COR-L47 (cell line): ENCODE measurements at places on chromosomes 3 and 15.

DNA sequence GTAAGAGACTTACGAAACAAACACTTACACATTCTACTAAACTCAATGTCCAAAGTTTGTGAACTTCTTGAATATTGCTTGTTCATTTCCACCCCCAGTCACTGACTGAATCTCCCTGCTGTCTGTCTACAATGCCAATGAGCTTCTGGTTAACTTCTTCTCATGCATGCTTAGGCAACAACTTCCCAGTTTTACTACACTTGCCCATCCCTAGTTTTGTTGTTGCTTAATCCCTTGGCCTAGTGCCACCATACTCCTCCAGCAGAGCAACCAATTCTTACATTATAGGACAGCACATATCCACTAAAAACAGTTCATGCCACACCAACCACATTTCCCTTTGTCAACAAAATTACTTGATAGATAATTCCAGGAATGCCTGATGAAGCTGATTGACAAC, 40.9 kb upstream of the CCR2 start:
- DNase-seq, result no peak

DNA sequence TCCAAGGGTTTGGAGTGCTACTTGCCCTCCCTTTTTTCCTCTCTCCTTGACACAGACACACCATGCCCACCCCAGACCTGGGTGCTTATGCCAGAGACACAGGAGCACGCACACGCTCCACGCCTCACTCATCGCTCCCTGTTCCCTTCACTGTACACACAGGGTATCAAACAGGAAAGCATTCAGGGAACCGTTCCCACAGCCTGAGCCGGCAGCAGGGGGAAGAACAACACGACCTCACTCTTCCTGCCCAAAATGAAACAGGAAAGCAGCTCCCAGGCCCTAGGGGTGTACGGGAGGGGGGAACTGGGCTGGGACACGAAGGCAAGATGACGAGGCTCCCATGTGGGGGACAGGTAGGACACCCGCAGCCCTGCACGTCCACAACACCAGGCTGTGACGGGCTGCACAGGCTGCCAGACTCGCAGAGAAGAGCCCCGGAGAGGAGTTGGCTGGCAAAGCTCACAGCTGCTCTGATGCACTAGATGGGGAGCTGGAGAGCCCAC, 11.2 kb downstream of the DLL4 start:
- DNase-seq, result no peak

GRCh38 chr3:40572588-40572987, 47.8 kb downstream of the ZNF621 start:
- DNase-seq, result no peak

DNA sequence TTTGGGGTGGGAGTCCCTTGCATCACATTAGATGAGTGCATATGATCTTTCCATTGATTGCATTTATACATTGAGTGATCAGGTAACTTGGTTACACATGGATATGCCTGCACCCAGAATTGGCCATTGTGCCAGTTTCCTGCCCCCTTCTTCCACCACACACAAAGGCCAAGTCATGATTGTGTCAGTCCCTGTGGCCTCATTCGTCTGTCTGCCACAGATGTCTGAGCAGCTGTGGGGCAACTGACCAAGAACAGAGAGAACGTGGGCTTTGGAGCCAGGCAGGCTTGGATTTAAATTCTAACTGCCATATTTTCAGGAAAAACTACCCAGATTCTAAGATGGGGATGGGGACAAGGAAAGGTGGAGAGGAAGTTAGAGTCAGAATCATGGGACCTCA, 27.0 kb downstream of the CCNL1 start:
- DNase-seq, result no peak

DNA sequence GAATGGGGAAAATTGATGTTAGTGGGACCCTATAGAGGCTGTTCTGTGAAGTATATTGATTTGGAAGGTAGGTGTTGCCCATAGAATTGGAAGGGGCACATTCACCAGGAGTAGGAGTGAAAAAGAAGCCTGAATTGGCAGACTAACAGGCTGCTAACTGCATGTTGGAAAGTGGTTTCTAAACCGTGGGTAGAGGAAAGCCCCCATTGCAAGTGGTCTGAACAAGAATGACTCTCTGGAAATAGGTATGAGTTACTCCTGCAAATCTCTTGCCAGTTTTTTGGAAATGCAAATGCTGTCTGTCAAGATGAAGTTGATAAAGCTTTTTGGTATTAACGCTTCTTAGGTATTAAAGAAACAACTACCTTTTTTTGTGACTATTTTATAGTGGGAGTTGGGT, 3.5 kb downstream of the UBE2E1 start:
- no peak for DNase-seq

- DNase-seq, result no peak
Measured at GRCh38 chr3:183189641-183190040, 27.1 kb upstream of the LAMP3 start.

GRCh38 chr3:101629219-101629618, 47.7 kb downstream of the ZBTB11 start:
- DNase-seq, result no peak

DNA sequence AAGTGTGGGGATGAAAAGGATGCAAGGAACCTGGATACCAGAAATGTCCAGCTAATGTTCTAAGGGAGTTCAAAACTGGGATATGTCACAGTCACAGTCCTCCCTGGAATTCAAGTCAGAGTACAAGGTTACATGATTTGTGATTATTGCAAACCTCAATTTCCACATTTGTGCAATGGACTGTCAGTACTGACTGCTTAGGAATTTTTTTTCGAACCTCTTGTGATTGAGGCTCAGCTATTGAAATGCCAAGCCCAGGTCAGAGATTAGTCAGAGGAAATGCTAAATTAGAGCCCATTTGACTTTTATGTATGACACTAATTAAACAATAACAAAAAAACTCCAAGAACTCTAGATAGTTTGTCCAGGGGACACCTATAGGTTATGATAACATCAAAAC, 210.2 kb downstream of the THSD4 start:
- DNase-seq, result no peak

DNA sequence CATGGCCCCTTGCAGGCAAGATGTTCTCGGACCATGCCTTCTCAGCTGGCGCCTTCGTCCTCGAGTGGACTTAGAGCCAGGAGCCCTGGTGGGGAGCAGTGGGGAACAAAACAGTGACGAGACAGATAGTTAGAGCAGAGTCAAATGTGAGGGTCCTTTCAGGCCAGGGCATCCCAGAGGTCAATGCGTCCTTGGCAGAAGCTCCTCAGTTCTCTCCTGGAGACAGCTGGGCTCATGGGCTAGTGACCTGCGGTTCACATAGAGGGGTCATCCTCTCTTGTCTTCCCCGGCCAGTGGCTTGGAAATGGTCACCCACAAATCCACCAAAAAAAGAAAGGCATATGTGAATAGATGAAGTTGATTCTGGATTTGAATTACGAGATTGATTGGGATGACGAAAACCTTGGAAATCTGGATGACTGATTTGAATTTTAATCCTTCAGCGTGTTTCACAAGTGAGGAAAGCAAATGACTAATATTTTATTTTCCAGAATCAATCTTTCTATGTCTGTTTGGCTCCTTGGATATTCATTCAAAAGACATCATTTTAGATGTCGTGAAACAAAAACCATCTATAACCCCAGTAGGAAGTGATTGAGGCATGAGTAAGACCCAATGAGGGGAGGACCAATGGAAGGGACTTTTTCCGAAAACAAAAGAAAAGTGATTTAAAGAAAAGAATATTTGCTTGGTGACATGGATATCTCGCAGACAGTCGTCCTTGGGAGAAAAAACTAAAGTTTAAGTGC, 84.5 kb downstream of the ASB7 start:
- DNase-seq, result no peak

GRCh38 chr3:88678747-88679146, 428.7 kb upstream of the EPHA3 start:
- no peak for DNase-seq

DNA sequence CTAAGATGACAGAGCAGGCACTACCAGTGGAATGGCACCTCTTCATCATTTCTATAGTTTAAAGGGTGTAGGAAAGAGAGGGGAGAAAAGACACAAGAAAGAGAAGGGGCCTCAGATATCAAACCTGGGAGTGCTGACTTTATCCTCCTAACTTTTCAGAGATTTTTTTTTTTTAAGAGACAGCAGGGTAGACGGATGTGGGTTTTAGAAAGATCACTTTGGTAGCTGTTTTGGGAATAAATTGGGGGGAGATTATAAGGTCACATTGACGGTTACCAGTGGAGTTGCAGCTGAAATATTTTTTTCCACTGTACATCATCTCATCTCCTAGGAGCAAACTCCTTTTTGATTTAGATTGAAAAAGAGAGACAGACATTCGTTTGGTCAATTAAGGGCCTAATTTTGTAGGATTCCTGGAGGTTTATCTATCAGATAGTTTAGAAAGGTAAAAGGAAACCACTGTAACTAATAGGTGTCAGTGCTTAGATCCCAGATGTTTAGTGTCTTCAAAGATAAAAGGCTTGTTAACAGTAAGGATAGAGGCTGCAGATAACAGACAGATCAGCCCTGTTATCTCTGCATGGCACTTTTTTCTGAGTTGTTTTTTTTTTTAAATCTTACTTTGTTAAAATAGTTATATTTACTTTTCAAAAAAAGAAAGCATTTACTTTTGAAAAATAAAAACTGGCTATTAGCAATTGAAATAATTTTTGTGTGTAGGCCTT, 1057.0 kb downstream of the IGSF11 start:
- no peak for DNase-seq

- no peak for DNase-seq
Measured at GRCh38 chr15:83775738-83776137, 121.8 kb downstream of the ADAMTSL3 start.

DNA sequence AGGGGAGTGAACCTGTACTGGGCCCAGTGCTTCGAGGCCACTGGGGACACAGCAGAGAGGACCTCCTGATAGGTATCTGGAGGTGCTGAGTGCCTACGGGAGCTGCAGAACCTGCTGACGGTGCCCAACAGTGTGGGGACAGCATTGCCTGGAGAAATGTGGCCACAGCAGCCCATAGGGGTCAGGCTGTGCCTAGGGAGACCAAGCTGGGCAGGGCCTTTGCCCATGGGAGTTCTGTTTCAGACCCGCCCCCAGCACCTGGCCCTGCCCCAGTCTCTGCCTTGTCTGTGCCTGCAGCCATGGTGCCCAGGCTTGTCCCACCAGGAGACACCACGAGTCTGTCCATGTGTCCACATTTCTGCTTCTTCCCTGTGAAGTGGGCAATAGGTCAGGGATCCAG, 15.3 kb upstream of the RPL32 start:
- DNase-seq, result no peak

- no peak for DNase-seq
Measured at GRCh38 chr3:31993843-31994242, 12.3 kb downstream of the ZNF860 start.

DNA sequence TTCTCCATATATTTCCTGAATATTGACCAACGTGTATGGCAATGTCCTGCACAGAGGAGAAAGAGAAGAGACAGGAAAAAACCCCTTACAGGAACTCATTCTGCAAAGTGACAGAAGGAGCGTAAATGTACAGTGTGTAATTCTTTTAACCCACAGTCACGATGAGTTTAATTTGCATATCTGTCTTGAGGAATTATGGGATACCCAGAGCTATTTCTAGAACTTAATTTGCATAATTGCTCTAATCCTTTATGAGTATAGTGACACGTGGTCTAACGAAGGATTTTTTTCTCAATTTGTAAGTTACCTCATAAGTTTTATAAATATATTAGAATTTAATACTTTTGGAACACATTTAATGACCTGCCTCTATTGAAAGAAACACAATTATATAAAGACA, 9.8 kb downstream of the GPR27 start:
- no peak for DNase-seq

DNA sequence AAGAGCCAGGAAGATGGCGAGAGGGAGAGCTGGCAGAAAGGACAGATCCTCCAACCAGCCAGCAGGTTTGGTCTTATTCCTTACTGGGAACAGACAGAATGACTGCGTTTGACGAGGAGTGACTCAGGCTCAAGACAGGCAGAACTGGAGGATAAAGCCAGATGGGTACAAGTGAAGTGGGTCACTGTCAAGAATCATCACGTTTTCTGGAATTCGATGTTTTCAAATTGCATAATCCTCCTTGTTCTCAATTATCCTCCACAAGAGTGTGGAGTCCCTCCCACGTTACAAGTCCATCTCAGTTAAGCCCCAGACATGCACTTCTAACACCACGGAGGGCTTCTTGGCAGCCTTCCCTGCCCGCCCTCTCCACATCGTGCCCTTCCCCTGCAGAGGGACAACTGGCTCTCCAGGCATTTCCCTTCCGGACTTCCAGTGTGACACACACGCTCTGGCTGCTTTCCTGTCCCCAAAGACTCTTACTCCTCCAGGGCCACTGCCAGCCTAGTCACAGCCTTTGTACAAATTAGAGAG, 183.1 kb downstream of the CHST2 start:
- DNase-seq, result no peak

DNA sequence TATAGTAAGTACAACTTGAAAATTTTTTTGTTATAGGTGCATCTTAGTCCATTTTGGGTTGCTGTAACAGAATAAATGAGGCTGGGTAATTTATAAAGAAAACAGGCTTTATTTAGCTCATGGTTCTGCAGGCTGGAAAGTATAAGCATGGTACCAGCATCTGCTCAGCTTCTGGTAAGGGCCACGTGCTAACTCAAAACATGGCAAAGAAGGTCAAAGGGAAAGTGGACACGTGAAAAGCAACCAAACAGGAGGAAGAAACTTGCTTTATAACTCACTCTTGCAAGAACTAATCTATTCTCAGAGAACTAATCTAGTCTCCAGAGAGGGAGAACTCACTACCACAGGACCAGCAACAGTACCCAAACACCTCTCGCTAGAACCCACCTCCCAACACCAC, 9.1 kb downstream of the HDGFL3 start:
- no peak for DNase-seq

- DNase-seq, result peak; percentile 34
Measured at GRCh38 chr15:31200735-31201151, 99.2 kb upstream of the TRPM1 start.

- no peak for DNase-seq
Measured at GRCh38 chr3:81443958-81444357, 317.5 kb downstream of the GBE1 start.

- DNase-seq, result no peak
Measured at GRCh38 chr3:113104357-113105092, 106.8 kb upstream of the BOC start.

GRCh38 chr15:72229076-72229946, 1.7 kb downstream of the PKM start:
- no peak for DNase-seq

DNA sequence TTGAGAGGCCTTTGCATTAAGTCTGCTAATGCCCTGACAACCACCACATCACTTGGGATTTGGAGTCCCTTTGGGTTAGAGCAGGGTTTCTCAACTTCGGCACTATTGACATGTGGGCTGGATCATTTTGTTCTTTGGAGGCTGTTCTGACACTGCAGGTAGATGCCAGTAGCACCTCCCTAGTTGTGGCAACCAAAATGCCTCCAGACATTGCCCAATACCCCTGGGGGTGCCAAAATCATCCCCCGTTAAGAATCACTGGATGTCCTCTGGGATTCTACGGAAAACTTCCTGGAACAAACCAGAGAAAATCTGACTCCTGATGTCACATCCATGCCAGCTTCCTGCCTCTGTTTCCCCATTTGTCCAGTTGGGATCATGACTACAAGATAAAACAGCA, 37.2 kb upstream of the BLM start:
- DNase-seq, result no peak

DNA sequence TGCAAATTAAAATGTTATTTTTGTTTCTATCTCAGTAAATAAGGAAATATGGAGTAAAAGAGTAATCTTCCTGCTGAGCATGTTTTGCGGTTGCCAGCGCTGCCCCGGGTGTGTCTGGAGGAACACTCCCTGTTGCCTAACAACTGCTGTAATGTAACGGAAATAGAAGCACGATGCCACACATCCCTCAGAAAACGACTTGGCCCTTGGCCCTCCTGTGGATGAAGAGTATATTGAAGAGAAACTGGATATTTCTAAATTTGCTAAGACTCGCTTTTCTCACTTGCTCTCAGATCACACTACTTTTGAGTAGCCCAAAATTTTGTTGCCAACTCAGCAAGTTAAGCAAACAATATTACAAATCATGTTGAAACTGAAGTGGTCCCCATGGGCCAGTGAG, 18.9 kb downstream of the CX3CR1 start:
- DNase-seq, result no peak
